ENCODE measurements at places on chromosomes 7 and 10. TPM values are rescaled to one million over a fixed set of nuclear protein-coding genes. Genes with fewer than 3 reads are reported as not detected.

The FRAT1 gene
- 4.4 TPM for total RNA-seq

The MMP21 gene
- total RNA-seq: not detected

The RBM20 gene
- not detected for total RNA-seq

The TMEM243 gene
- 39.6 TPM for total RNA-seq

The CCDC71L gene
- total RNA-seq: 16.6 TPM

The UTF1 gene
- not detected for total RNA-seq

The HMX3 gene
- not detected for total RNA-seq

DNA sequence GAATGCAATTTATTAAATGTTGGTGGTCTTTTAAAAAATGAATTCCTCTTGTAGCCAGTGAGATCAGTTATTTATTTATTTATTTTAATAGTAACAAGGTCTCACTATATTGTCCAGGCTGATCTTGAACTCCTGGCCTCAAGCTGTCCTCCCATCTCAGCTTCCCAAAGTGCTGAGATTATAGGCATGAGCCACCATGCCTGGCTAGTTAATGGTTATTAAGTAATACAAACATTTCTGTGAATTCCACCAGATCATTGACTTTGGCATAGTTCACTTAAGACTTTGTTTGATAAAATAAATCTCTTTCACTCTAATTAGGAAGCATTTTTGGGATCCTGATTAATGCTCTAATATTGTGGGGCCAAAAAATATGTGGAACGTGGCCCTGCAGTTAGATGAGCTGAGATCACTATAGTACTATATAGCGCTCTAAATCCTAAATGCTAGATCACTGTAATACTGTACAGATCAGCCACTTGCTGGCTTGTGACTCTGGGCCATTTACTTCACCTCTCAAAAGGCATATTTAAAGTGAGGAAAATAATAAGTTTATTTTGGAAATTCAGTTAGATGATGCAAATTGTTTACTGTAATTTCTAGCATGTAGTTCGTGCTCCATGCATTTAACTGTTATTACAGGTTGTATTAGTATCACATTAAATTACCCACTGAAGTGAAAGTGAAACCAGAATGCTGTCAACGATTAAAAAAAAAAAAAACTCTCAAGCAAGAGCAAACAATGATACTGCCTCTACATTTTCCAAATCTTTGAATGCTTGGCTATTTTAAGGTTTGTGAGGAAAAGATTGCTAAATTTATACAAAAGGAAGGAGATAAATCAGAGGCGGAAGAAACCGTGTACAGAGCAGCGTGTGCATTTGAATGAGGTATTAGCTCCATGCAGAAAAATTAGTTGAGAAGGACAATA, 15.9 kb upstream of the FAS start:
- no peak for DNase-seq

GRCh38 chr7:48099781-48100180, 10.7 kb downstream of the UPP1 start:
- DNase-seq: peak; percentile 7

DNA sequence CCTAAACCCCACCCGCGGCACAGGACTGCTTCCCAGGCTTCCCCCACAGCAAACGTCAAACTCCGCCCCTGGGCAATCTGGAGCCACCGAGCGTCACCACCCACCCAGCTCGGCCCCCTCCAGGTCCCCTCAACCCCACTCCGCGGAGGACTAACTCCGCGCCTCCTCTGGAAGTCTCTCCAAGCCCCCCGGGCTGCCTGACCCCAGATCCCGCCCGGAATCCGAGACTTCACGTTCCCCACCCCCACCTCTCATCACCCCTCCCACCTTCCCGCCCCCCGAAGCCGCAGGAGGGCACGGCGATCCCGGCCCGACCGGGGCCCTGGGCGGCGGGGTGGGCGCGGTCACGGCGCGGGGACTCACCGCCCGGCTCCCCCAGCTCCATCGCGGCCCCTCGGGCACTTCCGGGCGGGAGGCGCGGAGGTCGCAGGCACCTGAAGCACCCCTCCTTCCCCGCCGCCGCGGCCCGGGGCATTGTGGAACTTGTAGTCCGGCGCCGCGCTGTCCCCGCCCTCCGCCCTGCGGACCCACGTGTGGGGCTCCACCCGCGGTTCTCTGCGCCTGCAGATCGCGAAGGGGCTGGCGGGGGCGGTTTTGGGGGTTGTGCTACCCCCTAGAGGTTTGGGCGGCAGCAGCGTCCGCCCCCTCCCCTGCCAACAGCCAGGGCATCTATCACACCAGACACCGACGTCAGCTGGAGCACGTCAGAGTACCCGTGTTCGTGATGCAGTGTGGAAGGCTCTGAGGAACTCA, at the start of gene TMUB1:
Gene TMUB1, minus strand, starts transcription at position 423 of the 753 bp plus-strand sequence. CDS start 930 bp downstream, outside the sequence.
- peak; percentile 87 for DNase-seq

DNA sequence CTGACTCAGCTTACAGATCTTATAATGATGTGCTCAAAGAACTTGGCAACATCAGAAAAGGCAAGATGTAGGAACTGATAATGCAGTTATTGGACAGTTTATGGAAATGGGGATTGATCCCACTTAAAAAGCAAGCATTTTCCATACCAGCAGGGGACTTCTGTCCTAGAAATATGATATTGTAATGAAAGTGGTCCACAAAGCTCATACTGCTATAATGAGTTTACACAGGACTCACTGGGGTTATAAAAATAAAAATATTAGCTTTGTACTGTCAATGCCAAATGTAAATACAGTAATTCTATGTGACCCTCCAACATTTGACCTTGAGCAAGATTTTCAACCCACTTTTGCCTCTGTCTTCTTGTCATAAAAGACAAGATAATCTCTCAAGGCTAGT, 145.5 kb upstream of the SEM1 start:
- DNase-seq: no peak

GRCh38 chr7:22867003-22867402, 44.4 kb upstream of the TOMM7 start:
- DNase-seq: no peak

GRCh38 chr7:38153515-38153914, 24.5 kb upstream of the STARD3NL start:
- no peak for DNase-seq
